ENCODE measurements at places on chromosomes 1 and 21. TPM values are rescaled to one million over a fixed set of nuclear protein-coding genes. Genes with fewer than 3 reads are reported as not detected.

GRCh38 chr1:37038227-37039093, 4.1 kb upstream of the GRIK3 start:
- DNase-seq: peak; percentile 57

ADAMTS5 gene
- total RNA-seq: not detected

DNA sequence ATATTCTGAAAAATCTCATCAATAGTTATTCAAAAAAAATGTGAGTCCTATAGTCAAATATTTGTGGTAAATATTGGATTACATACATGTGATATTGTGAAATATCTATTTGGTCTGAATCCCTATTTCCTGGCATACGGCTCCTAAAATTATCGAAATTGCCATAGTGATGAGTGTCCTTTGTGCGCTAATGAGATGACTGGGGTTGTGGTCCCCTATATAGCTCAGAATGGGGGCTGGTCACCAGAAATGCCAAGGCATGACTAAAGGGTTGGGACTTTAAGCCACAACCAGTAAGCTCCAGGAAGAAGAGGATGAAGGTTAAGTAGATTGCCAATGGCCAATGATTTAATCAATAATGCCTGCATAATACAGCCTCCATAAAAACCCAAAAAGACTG, 610.2 kb upstream of the CHRM3 start:
- DNase-seq: no peak

SOX13 gene
- total RNA-seq: 102 TPM

GRCh38 chr1:116537040-116537831, 33.6 kb downstream of the CD58 start:
- DNase-seq: peak; percentile 41

DNA sequence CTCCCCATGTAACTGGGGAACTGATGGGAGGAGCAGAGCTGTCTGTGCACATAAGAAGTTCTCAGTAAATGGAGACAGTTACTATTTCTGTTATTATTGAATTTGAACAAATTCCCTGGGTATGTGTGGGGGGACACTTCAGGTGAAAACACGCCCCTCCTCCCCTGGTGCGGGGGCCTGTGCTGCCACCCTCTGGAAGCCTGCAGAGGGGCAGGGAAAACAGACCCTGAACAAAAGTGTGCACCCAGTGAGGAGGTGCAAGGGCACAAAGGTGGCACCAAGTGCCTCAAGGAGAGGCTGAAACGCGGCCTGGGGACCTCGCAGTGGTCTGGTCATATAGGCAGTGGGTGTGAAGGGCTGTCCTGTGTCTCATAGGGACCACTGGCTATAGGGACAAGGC, 18.2 kb upstream of the NADK start:
- DNase-seq: no peak

DNA sequence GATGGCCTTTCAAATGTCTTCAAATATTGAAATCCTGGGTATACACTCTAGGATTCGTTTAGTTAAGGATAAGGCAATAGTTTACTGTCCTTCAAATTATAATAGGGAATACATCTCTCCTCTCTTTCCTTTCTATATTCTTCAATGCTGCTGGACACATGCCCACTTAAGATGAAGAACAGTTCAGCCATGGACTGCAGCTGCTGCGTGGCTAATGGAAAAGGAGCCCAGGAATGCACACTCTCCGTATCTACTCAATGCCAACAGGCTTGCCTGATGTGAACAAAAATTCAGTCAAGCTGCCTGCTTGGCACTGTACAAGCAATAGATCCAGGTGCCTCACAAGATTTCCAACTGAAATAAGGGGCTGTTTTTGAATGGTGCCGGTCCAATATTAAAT, 321.2 kb upstream of the LYPLAL1 start:
- no peak for DNase-seq

GRCh38 chr1:151501474-151501873, 9.7 kb upstream of the CGN start:
- no peak for DNase-seq

DNA sequence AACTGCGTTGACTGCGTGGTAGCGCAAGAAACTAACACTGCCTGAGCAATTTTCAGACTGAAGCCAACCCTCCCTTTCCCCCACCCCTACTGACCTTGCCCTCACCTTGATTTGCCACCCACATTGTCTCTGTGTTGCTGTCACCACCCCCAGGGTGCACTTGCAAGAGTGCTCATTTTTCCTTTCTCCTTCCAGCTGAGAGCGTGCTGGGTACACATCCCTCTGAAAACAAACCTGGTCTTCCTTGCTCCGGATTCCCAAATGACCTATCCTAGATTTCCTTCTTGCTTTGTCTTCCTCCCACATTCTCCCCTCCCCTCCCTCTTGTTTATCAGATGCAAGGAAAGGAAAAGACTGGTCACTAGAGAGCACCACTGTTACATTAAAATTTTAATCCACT, 24.2 kb downstream of the MPZ start:
- DNase-seq: no peak

EFNA1 gene
- total RNA-seq: 35.7 TPM

AQP10 gene
- total RNA-seq: not detected

KCNJ10 gene
- total RNA-seq: not detected
